ENCODE measurements at places on chromosomes 5 and 9.

DNA sequence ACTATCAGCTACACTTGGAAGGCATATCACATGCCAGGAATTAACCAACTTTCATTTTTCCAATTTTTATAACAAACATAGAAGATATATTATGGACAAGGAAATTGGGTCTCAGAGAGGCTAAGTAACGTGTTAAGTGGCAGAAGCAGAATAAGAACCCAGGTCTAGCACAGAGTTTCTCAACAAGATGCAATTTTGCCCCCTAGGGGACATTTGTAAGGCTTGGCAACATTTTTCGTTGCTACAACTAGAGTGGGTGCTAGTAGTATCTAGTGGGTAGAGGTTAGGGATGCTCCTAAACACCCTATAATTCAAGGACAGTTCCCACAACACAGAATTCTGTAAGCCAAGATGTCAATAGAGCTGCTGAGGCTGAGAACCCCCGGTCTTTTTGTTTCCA, 180.6 kb downstream of the SNCAIP start:
- no peak for DNase-seq

GRCh38 chr5:116058346-116058936, 26.2 kb downstream of the ARL14EPL start:
- no peak for DNase-seq

- DNase-seq, result peak; percentile 52
Observed at GRCh38 chr9:34986540-34987047, 3.0 kb upstream of the DNAJB5 start.

- DNase-seq, result peak; percentile 64
Observed at GRCh38 chr5:35198075-35198474, 32.2 kb downstream of the PRLR start.

GRCh38 chr5:176980818-176981217, 25.8 kb downstream of the UIMC1 start:
- no peak for DNase-seq

GRCh38 chr5:128412145-128412930, 125.7 kb downstream of the FBN2 start:
- DNase-seq, result no peak

DNA sequence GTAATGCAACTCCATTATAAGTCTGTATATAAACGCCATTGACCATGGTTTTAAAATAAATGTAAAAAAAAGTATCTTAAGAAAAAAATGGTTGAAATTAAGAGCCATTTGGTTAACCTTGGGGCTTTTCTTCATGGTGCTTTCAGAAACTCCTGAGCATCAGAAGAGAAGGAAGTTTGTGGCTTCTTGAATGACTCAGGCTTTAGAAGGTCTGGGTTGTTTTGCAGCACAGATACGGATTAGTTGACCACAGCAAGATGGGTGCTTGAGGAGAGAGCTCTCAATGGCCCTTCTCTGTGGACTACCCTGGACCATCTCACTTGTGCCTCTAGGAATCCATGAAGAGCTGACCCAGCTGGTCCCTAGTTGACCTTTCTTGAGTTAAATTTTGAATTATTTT, 189.5 kb downstream of the TMEM38B start:
- no peak for DNase-seq

DNA sequence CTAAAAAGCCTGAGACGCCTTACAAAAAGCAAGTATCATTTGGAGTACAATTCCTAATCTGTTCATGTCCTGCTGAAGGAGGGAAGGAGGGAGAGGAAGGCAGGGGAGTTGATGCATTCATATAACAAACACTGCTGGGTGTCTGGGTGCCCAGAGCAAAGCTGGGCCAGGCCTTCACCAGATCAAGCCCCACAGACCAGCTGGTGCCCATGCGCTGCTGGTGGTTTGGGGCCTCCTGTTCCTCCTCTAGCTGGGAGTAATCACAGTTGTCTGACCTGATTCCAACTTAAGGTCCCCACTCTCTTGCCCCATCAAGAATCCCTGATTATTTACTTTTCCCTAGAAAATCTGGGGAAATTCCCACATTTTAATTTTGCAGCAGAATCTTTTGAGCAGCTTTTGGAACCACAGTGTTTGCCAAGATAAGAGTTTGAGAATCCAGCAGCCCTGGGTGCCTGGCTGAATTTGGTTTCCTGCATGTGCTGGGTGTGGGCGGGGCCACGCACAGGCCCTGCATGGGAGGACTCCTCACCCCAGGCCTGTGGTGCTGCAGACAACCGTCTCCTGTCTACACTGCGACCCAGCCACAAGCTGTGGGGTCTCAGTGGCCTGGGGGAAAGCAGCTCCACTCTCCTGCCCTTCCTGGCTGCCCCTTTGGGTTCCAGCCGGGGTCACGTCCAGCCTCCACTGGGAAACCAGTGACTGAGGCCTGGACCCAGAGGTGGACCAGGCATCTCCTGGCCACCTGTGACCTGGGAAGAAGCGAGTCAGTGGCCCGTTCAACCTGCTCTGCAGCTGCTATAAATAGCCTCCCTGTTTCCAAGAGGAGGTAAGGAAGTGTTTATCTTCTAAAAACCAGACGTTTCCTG, 47.5 kb downstream of the NEURL1B start:
- no peak for DNase-seq

DNA sequence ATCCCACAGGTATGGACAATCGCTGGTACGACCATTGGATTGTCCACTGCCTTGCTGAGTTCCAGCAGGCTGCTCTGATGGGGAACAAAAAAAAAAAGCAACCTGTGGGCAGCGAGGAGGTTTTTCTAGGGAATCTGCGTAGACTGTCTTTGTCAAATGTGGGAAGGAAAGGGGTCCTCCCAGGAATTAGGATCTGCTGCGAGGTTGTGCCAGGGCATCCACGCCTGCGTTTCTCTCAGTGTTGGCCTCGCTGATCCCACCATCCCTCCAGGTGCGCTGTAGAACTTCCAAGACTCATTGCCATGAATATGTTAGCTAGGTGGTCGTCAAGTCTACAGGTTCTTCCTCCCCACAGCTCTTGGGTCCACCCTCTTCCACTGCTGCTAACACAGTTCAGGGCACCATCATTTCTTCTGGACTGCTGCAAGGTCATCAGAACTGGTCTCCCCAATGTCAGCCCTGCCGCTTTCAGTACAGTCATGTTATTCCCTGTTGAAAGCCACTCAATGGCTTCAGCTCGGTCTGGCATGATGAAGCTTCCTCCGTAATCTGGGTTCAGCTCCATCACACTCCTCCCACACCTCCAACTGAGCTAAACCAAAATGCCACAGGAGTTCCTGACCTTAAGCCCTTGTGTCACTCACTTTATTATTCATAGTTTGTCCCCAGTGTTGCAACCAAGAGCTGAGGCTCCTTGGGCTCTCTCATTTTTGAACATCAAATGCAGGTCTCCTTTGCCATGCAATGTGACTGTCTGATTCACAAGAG, 79.5 kb upstream of the DMRT1 start:
- DNase-seq, result no peak

DNA sequence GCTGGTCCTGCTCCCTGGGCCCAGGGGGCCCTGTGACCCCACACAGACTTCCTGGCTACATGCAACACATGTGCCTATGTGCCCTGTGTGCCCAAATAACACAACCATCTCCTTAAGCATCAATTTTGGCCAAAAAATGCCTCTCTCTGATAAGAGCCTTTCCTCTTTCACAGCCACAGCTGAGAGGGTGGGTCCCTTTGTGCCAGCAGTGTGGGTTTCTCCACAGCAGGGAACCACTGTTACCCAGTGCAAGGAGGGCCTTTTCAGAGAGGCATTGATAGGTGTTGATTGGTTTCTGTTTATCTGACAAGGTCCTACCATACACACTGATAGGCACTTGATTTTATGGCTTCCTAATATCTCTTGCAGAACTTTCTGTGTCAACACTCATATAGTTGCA, 42.7 kb downstream of the SYK start:
- DNase-seq, result no peak

GRCh38 chr9:124003636-124004349, 7.8 kb upstream of the LHX2 start:
- DNase-seq, result no peak

DNA sequence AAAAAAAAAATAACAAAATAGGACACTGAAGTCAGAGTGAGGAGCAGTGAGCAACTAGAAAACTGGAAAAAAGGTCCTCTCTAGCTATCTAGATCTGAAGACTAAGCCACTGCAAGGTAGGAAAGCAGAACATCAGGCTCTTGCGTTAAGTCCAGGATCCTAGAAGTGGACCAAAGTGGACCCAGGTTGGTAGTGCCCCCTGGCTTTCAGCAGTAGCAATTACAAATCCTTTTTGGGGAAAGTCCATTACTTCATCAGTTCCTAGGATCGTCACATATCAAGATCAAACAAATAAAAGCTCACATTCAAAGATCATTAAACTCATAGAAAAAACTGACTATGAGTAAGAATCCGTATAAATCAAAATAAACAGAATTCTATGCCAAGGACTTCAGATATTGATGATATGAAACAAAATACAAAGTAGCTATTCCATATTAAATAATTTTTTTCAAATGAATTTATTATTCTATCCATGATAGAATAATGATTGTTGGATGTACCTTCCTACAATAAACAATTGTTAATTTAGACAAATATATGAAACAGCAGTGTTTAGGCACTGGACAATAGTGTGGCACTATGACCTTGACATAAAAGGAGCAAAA, 6.5 kb upstream of the RICTOR start:
- DNase-seq, result peak; percentile 38

- no peak for DNase-seq
Observed at GRCh38 chr5:110817459-110817858, 78.7 kb downstream of the SLC25A46 start.

DNA sequence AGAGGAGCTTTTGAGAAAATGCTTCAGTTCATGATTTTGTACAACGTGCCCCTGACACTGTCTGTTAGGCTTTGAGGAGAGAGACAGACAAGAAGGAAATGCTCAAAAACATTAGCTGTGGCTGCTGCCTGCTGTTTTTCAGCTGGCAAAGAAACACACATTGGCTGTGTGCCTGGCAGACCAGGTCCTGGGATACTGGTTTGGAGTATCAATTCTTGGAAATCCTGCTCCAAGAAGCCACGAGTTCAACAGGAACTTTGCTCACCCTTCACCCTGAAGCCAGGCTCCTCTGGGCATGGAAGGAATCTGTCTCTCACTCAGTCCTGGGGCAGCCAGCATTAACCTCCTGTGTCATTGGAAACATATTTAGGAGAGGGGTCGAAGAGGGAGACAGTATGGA, 245.5 kb downstream of the AUH start:
- peak; percentile 50 for DNase-seq

DNA sequence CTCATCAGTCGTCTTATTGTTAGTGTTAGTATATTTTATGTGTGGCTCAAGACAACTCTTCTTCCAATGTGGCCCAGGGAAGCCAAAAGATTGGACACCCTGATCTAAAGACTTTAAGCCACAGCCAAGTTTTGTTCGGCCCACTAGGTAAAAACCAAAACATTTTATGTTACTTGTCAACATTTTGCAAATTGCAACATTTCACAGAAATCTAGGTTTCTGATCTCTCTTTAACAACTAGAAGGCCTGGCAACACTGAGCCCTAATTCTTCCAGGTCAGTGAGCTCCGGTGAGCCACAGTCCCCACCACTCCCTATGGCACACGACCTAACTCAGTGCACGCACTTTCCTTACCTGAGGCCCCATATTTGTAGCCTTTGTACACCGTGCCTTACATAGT, 24.0 kb downstream of the MYO10 start:
- no peak for DNase-seq

- DNase-seq, result no peak
Observed at GRCh38 chr5:123874600-123875201, 362.7 kb downstream of the CSNK1G3 start.
